ENCODE measurements at places on chromosomes 6 and 20.

DNA sequence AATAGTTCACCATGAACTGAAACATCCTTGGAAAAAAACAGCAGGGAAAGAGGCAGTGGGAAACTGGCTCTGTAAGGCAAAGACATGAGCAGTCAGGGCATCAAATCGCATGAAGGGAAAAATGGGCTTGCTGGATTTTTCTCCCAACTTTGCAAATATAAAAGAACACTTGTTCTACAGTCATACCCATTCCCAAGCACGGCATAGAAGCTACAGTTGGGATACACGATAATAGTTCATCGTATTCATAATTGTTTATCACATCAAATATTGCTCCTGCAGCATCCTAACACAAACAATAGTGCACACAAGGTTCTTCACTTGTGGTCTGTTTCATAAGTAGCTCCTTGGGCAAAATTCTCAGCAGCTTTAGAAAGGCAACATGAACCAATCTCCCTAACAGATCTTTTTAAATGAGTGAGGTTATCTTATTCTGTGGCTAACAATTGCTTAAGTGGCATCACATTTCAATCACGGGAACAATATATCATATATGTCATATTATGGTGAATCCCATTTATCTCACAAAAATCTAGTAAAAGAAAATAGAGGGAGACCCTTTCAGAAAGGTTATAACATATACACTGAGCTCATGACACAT is 243.9 kb downstream of the PKHD1 start:
- DNase-seq: no peak

DNA sequence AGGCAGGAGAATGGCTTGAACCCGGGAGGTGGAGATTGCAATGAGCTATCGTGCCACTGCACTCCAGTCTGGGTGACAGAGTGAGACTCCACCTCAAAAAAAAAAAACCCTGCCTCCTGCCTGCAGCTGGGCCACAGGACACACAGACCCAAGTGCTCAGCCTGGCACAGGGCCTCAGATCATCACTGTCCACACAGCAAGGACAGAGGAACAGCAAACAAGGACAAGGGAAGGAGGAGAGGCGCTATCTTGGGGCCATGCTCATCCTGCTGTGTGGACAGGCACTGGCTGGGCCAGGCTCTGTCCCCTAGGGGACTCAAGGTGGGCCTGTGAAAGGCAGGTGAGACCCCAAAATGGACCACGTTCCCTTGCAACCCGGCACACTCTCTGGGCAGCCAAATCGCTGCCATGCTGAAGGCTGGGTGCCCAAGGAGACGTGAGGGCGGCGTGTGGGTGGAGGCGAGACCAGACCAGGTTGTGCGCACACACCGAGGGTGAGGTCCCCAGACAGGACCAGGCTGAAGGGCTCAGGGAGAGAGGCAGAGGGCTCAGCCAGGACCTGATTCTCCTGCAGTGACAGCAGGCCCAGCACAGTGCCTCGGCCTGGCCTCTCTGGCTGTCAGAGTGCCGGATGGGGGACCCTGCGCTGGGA is 9.1 kb downstream of the UCKL1 start:
- DNase-seq: no peak

GRCh38 chr6:161613711-161614110 is 339.9 kb upstream of the AGPAT4 start:
- DNase-seq: no peak

DNA sequence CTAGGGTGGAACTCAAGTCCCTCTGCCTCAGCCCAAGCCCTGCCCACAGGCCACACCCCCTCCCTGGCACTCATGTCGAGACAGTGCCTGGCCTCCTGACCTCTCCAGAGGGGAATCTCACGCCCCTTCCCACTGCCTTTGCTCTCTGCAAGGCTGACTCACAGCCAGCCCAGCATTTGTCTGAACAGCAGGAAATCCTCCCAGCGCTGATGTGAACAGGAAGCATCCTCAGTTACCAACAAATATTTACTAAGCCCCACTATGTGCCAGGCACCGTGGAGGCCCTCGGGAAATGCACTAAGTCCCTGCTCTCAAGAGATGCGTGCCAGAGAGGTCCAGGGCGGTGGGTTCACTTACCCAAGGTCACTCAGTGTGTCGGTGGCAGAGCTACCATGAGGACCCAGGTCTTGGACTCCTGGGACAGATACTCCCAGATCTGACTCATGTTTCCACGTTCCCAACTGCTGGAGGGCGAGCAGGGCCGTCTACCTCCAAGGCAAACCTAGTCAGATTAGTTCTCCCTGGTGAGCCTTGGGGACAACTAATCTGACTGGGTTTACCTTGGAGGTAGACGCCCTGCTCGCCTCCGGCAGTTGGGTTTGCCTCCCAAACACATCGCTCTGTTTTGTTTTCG is 7.8 kb downstream of the ADA start:
- no peak for DNase-seq

- DNase-seq: no peak
These were observed 46.4 kb upstream of the CCN2 start for GRCh38 chr6:131997429-131998153.

GRCh38 chr6:137737836-137738596 is 129.0 kb upstream of the TNFAIP3 start:
- no peak for DNase-seq

DNA sequence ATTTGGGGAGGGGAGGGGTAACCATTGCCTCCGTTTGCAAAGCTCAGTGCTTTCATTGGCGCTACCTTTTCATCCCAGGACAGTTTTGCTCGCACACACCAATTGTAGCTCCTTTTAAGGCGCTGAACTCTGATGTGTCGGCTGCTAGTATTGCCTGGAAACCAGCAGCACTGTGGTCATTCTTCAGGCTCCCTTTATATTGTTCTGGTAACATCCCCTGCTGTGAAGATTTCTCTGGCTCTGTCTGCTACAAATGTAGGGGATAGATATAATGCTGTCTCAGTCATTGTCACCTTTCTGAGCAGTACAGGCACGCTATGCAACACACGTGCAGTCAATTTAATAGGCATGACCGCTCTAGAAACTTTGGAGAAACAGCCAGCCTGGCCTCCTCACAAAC is 172.9 kb upstream of the SASH1 start:
- DNase-seq: no peak

GRCh38 chr20:40882152-40882551 is 146.5 kb upstream of the TOP1 start:
- no peak for DNase-seq

DNA sequence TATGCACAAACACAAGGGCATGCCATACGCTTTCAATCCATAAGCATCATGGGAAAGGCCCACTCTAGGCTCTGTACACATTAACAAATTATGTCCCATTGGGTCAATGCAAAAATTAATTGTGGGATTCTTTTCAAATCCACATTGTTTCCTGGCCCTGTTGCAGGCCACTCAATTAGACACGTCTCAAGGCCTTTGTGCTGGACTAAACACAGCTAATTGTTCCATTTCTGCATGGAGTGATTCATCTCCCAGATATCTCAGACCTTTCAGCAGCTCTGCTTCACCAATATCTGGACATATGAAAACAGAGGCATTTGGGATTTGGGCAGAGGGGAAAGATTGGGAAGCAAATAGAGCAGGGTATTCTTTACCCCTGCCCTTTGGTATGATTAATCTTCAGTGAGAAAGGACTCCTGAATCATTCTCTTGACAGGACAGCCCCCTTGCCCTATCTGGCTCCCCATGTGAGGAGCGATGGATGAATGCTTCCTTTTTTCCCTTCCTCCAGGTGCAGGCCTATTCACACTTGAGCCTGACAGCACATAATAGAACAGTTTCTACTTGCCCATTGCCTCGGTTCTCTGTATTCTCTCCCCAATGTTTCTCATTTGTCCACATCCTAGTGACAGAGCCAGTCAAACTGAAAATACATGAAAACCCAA is 547.6 kb downstream of the HAO1 start:
- no peak for DNase-seq

GRCh38 chr20:18048176-18048575 is 9.5 kb downstream of the OVOL2 start:
- no peak for DNase-seq

DNA sequence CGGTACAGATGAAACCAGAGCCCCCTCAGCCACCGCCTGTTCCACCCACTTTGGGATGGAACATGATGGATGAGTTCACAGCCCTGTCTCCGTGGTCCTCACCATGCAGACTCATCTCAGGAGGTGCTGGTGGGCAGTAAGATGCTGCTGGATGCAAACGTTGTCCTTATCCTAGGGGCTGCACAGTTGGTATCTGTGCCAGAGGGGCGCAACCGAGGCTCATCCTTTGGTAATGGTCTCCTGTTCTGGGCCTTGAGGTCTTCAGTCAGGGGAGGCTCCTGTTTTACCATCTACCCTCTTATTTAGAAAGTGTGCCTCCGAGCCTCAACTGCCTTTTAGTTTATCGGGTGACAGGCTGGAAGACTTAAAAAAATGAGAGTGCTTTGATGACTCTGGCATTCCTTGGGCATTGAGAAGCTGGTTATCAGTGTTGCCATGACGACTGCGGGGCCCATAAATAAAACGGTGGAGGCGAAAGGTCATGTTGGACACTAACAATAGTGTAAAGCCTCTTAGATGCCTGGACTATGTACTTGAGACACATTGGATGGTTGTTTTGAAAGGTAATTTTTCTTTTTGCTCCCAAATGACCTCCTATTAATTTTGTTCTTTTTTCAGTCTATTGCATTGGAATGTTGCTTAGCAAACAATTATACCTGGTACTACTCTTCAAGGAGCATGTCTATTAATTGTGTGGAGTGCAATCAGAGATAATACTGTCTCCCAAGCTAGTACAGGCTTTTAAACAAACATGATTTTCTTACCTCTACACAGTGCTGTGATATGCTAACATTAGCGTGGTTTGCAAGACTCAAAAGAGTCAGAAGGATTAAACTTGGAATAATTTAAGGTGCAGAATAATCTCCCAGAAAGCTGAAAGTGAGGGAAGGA is 74.2 kb upstream of the DSP start:
- DNase-seq: no peak

DNA sequence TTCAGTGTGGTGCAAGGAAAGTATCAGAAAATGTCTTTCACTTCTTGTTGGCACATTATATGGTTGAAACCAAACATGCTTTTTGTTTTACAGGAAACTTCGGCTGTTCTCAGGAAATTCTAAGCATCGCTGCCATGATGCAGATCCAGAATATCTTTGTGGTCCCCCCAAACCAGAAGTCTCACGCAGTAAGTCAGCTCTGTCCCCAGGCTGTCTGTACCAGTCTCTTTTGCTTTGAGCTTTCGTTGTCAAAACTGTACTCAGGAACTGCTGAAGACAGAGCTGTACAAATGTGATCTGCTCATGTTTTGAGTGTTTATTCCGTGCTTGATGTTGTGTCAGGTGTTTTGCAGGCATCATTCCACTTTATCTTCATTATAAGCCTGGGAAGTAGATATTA is 59.6 kb downstream of the DHX35 start:
- no peak for DNase-seq

DNA sequence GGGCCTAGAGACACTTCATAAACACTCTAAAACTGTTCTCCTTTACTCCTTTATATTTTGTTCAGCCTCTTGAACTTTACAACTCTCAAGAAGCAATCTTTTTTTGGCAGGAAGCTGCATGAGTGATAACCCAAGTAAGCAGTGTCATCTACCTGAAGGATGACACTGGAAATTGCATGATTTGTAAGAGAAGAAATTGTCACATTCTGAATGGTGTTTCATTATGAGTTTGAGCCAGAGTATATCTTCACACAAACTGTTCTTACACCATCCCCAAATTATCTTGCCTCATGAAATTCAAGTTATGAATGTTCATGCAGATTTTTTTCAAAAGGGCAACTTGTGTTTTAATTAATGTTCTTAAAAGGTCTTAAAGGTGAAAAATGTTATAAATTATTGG is 799.3 kb downstream of the TBC1D32 start:
- DNase-seq: no peak

- no peak for DNase-seq
These were observed 296.7 kb downstream of the ZFAND3 start for GRCh38 chr6:38116248-38116647.

DNA sequence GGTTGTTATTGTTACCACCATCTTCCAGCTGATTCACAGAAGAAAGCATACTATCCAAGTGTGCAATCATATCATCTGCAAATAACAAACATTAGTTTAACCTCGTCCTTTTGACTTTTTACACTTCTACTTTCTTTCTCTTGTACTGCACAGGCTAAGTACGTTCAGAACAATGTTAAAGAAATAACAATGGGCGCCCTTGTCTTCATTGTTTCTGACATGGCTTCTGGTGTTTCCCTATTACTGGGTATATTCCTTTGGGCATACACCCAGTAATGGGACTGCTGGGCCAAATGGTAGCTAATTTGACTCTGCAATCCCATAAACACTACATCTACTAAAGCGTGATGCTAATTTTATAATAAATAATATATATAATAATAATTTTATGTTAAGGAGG is 146.7 kb downstream of the GJA10 start:
- no peak for DNase-seq

DNA sequence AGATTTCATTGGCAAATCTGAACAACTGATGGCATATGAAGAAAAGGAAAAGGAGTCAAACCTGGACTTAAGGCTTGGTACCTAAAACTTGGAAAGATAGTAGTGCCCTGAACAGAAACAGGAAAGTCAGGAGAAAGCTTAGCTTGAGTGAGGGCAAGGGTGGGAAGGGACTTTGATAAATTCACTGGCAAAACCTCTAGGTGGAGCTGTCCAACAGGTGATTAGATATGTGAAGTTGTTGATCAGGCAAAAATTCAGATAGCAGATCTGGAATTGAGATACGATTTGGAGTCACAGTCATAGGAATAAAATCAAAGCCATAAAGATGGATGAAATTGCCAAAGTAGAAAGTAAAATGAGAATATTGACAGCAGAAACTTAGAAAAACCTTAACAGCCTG is 16.1 kb upstream of the ZNF292 start:
- peak; percentile 54 for DNase-seq

DNA sequence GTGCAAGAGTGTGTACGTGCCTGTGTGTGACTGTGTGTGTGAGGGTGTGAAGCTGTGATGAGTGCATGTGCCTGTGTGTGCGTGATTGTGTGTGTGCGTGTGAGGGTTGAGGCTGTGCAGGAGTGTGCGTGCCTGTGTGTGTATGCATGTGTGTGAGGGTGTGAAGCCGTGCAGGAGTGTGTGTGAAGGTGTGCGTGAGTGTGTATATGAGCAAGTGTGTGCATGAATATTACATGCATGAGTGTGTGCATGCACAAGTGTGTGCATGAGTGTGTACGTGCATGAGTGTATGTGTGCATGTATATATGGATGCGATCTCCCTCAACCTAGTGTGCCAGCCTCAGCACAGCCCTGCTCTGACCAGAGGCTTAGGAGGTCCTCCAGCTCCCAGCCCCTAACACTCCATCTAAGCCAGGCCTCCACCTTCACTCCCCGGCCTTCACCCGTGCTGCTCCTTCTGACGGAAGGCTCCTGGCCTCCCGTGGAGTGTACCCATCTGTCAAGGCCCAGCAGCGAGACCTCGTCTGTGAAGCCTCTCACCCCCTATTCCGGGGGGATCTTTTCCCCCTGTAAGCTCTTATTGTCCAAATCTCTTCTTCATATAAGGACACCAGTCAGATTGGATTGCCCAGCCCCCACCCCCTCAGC is 19.9 kb upstream of the PHACTR3 start:
- no peak for DNase-seq

- DNase-seq: no peak
These were observed 17.3 kb upstream of the HLA-G start for GRCh38 chr6:29810371-29810770.

GRCh38 chr6:90039911-90040310 is 145.6 kb downstream of the GJA10 start:
- no peak for DNase-seq

- no peak for DNase-seq
These were observed 267.9 kb upstream of the SASH1 start for GRCh38 chr6:148074738-148075137.

GRCh38 chr6:17475606-17476244 is 82.3 kb downstream of the CAP2 start:
- DNase-seq: no peak
